Cortex of kidney (tissue), 1 donor: ENCODE measurements at places on chromosomes 2 and 18.

- no peak for DNase-seq
These were observed 1293.7 kb upstream of the FAM98A start for GRCh38 chr2:34892766-34893165.

GRCh38 chr2:23679044-23679443 lies 247.9 kb downstream of the ATAD2B start:
- DNase-seq: no peak

GRCh38 chr2:49003201-49003600 lies 151.1 kb downstream of the FSHR start:
- no peak for DNase-seq

DNA sequence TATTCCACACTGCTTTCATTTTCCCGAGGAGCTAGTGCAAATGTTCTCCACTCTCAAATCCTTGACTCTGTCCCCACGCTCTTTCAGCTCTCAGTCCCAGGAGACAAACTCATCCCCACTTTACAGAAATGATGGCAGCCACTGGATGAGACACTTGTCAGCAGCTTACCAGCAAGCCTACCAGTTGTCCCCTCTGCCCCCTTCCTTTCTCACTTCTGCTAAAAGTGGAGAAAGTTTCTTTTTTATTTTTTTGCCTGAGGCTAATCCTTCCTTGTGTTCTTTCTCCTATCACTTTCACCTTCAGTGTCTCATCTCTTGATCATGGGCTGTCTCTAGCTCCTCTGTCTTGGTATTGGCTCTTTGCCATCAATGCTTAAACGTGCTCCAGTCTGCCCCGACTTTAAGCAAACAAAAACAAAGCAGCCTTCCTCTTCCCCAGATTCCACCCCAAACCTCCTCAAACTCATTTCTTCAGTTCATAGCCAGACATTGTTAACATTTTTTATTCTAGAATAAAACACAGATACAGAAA lies 64.5 kb downstream of the TTC32 start:
- no peak for DNase-seq

- no peak for DNase-seq
These were observed 87.6 kb downstream of the CYRIA start for GRCh38 chr2:16578081-16578480.

DNA sequence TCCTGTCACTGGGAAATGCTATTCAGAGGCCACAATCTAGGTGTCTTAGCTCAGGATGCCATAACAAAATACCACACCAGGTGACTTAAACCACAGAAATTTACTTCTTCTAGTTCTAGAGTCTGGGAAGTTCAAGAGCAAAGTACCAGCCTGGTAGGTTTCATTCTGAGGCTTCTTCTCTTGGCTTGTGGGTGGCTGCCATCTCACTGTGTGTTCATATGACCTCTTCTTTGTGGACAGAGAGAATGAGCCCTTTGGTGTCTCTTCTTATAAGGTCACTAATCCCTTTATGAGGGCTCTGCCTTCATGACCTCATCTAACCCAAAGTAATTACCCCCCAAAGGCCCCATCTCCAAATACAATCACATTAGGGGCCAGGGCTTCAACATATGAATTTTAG lies 57.3 kb downstream of the RHOB start:
- no peak for DNase-seq

- DNase-seq: no peak
These were observed 68.6 kb upstream of the LHCGR start for GRCh38 chr2:48824116-48824515.

GRCh38 chr2:136422512-136422911 lies 304.6 kb upstream of the CXCR4 start:
- no peak for DNase-seq

- no peak for DNase-seq
These were observed 412.9 kb downstream of the TMEM182 start for GRCh38 chr2:103174711-103175110.

- no peak for DNase-seq
These were observed 48.3 kb upstream of the ITGA4 start for GRCh38 chr2:181408861-181409260.

DNA sequence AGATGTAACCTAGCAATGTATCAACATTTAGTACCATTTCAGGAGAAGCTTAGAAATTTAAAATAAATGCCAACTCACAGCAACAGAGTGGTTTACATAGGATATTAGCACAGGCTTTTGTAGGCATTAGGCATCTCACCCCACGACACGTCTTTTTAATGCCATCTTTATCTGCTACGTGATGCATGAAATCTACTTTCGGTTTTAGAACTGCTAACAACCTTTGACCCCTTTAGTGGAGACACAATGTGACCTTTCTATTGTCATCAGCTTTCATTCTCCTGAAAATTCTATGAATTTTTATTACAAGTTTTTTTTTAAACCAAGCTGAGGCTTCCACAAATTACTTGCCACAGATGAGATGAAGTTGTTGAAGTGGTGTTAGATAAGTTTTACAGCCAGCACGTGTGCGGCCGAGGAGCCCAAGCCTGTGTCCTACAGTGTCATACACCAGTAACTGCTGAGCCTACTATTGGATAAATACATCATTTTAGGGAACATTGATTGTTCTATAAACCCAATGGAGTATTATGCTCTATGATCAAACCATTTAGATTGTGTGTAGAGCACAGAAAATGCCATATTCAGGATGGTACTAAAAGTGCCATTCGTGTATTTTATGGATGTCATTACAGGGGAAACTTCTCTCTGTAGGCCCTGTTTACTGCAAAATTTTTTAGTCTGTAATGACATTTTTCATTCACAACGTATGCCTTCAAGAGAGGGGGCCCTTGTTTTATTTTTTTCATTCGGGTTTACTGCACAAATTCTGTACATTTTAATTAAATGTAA lies 151.6 kb downstream of the PTGR3 start:
- no peak for DNase-seq

DNA sequence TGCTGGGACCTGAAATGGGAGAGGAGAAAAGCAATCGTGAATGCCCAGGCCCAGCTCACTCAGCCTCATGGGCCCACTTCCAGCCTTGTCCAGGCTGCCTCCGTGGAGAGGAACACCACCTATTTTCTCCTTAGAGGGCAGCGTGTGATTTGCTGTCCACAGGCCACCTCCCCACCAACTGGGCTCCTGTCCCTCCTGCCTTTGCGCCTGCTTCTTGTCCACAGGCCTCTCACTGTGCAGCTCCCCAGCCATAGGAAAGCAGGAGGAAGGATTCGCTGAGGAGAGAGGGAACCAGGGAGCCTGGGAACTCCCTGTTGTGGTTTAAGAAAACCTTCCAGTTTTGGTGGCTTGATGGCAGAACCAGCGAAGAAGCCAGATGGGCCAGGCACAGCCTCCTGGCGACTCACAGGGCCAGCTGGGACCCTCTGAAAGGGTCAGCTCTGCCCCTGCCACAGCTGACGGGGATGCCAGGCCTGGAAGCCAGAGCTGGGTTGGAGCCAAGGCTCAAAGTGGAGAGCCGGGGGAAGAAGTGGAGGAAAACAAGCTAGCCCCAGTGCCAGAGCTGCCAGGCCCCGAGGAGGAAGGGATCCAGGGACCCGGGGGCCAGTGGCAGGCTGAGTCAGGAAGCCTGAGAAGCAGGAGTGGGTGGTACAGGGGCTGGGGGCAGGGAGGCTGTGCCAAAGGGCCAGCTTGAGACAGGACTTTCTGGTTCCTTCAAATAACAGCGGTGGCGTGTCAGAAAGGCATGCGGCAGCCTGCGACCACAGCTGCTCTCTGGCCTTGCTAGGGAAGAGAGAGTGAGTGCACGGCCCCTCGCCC lies 9.9 kb downstream of the TMBIM1 start:
- DNase-seq: no peak

DNA sequence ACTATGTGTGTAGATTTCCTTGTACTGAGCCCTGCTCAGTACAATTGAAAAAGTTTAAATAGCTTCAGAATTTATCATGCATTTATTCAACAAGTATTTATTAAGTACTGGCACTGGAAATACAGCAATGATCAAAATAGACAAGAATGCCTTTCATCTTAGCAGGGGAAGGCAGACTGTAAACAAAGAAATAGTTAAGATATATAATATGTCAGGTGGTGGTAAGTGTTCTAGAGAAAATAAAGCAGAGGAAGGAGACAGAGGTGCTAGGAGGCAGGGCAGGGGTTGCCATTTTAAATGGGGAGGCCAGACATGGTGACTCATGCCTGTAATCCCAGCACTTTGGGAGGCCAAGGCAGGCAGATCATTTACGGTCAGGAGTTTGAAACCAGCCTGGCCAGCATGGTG lies 13.6 kb upstream of the LIPG start:
- no peak for DNase-seq

GRCh38 chr2:6538607-6539006 lies 327.1 kb downstream of the CMPK2 start:
- DNase-seq: no peak

- no peak for DNase-seq
These were observed 95.8 kb upstream of the CAVIN2 start for GRCh38 chr2:191942739-191943103.

- no peak for DNase-seq
These were observed 34.2 kb downstream of the TBC1D8 start for GRCh38 chr2:101116841-101117552.

DNA sequence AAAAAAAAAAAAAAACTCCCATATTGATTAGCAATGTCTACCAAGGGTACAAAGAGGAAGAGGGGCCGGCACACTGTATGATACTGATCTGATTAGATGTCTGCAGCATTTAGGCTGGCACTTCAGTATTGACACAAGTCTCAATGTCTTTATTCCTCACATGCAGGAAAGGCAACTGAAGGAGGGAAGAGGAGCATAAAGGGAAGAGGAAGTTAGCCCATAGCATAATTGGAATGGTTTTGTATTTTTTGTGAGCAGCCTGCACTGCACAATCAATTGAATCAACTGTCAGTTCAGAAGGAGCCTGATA lies 79.0 kb downstream of the DNER start:
- DNase-seq: no peak

DNA sequence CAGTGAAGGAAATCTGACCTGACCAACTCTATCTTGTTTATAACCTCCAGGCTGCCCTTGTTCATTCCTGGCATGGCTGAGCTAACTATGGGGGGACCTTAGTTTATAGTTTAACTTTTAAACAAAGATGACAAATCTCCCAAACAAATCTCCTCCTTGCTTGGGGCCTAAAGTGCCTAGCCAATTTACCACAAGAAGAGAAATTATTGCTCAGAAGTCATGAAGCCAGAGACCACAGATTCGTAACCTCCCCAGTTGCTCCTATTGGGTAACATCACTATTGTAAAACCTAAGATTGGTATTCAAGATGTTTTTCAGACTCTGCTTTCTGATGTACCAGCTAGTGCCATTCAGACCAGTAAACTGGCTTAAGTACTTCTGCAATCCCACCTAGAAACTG lies 649.4 kb upstream of the SLC8A1 start:
- DNase-seq: no peak

DNA sequence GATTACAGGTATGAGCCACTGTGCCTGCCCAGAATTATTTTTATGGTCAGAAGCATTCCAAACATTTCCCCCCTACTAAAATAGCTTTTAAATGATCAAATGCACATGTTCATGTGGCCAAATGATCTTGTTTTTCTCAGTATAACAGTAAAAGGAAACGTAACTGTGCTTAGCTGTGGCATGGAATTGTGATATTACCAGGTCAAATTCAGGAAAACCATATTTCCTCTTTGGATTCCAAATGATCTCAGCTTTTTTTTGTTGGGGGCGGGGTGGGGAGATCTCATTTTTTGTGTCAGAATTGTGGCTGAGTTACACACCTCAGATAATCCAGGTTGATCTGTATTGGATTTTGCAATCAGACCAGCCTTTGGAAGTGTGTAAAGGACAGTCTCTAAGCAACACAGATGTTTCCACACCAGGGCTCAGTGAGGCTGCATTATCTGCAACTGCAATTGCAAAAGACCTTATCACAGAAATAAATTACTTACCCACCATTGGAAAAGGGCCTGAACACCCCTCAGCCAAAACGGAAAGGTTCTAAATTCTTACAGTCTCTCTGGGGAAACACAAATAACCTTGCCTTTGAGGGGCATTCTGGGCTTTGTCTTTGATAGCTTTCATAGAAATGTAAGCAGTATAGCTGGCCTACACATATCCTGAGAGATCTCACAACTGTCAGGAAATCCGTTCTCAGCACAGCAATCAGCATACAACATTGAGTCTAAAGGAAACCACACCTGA lies 8.4 kb downstream of the CASP10 start:
- no peak for DNase-seq

GRCh38 chr18:12862467-12862866 lies 21.6 kb downstream of the PTPN2 start:
- no peak for DNase-seq

GRCh38 chr2:187768995-187769394 lies 214.8 kb upstream of the TFPI start:
- no peak for DNase-seq

GRCh38 chr2:152602750-152603149 lies 114.5 kb downstream of the PRPF40A start:
- no peak for DNase-seq

DNA sequence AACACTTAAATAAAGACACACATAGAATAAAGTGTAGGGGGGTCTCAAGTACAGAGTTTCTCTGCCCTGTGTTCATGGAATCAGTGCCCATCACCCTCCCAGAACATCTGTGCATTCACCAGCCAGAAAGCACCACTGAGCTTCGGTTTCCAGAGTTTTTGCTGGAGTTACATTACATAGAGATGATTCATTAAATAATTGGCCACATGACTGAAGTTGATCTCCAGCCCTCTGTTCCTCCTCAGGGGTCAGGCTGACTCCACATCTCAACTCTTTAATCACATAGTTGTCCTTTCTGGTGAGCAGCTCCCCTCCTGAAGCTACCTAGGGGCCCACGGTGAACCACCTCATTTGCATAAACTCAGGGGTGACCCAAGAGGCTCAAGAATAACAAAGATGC lies 129.8 kb downstream of the METTL4 start:
- DNase-seq: no peak

- no peak for DNase-seq
These were observed 8.0 kb upstream of the COL3A1 start for GRCh38 chr2:188966079-188966571.

GRCh38 chr2:174776675-174777074 lies 12.4 kb upstream of the CHRNA1 start:
- no peak for DNase-seq

GRCh38 chr18:3218819-3219218 lies 949 bp downstream of the MYOM1 start:
- DNase-seq: no peak

DNA sequence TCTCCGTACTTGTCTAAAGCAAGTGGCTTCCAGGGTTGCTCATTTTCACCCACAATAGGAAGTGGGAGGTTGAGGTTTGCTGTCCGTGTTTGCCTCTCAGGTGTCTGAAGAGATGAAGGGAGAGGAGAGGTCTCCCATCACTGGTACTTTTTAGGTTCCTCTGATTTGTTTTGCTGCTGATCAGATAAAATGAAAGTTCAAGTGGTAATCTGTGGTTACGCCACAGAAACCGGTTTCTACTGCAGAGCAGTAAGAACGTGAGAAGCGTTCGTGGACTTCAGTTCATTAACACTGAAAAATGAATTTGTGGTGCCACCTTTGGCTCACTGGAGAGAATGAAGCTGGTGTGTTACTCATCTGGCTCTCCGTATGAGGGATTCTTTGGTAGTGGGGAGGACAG lies 118.2 kb downstream of the GBX2 start:
- no peak for DNase-seq

- DNase-seq: no peak
These were observed 40.0 kb upstream of the SULT1C3 start for GRCh38 chr2:108199726-108200125.
